ENCODE measurements at places on chromosomes 4 and X.

DNA sequence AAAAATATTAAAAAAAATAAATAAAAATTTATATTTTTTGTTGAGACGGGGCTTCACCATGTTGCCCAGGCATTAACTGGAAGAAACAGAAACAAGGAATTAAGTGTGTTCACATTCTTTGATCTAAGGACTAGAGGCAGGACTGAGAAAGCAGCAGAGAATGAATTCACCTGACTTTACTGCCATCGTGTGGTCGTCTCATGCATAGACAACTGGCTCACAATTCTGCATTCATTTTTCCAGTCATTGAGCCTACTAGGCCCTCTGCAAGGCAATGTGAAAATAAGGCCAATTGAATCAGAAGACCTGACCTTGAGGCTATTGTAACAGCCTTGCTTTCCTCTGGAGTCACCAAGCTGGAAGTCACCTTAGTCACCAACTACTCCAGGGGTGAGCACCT, 37.4 kb downstream of the LHFPL1 start:
- no peak for DNase-seq

- DNase-seq = no peak
Observed at GRCh38 chrX:153435845-153436244, 10.0 kb downstream of the TREX2 start.

GRCh38 chrX:130079824-130080406, 30.4 kb downstream of the ELF4 start:
- DNase-seq = peak; percentile 56

DNA sequence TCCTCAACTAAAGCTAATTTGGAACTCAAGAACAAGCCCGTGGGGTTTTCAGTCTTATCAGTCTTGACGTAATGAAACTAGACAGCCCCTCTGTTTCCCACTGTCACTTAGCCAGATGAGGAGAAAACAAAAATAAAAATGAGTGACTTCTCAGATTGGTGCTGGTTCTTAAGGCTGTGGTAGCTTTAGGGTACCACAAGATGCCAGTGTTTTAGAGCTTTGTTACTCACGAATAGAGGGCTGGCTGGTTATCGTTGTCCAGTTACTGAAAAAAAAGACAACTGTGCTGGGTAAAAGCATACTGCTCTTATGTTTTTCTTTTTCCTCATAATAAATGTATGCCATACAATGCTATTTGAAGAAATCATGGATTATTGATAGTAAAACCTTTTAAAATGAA, 796.7 kb downstream of the RAPGEF2 start:
- no peak for DNase-seq

- no peak for DNase-seq
Observed at GRCh38 chr4:169335331-169335730, 64.6 kb upstream of the SH3RF1 start.
